ENCODE measurements at places on chromosomes 6 and 20. TPM values are rescaled to one million over a fixed set of nuclear protein-coding genes. Genes with fewer than 3 reads are reported as not detected.

NELFE gene
- 83.9 TPM for total RNA-seq

GRCh38 chr20:25629816-25630499 lies 6.1 kb upstream of the NANP start:
- no peak for DNase-seq

DNA sequence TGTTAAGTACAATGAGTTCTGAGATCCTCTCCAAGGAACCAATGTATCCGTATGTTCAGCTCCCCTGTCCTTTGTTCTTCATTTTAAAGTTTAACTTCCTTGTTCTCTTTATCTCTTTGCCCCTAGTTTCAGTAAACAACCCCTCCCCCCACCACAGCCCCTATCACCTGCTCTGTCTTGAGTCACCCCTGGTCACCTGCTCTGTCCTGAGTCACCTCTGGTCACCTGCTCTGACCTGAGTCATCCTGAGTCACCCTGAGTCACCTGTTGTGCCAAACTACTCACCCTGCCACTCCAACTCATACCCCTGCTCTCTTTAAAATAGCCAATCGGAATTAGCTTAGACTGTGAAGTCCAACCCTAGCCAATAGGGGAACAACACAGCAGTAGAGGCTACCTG lies 288.7 kb upstream of the CDYL start:
- DNase-seq: no peak

- no peak for DNase-seq
Observed at GRCh38 chr6:31901415-31901952, 402 bp downstream of the ZBTB12 start.

DNA sequence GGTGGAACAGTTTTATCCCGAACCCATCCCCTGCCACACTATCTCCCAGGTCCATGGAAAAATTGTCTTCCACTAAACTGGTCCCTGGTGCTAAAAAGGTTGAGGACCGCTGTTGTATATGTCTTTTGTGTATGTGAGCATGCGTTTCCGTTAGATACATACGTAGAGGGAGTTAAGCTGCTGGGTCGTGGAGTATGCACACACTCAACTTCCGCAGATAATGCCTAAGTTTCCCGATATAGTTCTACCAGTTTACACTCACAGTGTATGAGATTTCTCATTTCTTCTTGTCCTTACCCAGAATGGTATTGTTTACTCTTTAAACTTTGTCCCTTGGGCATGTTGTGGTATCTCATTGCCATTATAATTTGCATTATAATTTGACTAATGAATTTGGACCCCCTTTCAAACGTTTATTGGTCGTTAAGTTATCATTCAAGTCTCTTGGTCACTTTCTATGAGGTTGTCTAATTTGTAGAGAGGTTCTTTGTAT lies 50.5 kb upstream of the SCAF8 start:
- DNase-seq: no peak

GRCh38 chr6:136548582-136549299 lies 1.5 kb downstream of the MAP7 start:
- DNase-seq: no peak

DNA sequence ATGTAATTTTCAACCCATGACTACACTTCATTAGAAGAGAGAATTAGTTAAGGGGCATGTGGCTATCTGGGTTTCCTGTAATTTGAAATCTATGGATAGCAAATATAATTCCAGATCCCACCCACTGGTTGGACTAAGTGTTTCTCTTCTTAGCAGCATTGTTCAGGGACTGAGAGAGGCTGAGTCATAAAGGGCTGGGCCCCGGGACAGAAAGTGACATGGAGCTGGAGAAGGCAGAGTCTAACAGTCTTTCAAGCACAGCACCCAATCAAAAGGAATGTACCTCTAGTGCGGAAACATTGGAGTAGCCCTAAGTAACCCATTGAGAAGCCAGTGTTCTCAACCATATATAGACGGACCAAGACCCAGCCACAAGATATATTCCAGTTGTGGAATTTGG lies 363.9 kb downstream of the DHX35 start:
- no peak for DNase-seq

- no peak for DNase-seq
Observed at GRCh38 chr6:83108378-83108777, 40.9 kb downstream of the DOP1A start.

DNA sequence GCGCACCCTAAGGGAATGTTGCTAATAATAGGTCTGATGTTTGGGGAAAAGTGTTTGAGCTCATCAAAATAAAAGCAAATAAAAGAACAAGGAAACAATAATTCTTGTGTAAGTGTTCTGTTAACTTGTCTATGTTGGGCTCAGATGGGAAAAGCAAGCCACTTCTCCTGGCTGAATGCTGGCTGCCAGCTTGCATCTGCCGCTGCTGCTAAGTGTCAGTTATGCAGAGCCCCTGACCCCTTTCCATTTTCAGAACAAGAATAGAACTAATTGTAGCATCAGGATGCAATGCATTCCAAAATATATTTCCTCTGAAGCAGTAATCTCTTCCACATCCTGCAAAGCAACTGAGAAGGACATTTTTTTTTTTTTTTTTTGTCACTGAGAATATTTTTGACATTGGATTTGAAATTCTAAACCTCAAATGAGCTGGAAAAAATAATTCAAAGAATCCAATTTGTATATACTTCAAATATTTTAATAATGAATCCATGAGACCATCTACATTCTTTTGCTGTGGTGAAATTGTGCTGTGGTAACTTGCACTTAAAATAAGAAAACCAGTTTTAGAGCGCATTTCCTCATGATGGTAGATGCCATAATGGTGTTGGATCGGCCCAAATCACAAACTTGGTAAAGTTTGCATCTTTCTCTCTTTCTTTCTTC lies 43.9 kb upstream of the DEK start:
- no peak for DNase-seq

- no peak for DNase-seq
Observed at GRCh38 chr6:145349950-145350510, 385.3 kb downstream of the EPM2A start.

TSPYL4 gene
- total RNA-seq: 11.8 TPM

EYA2 gene
- total RNA-seq: 11.6 TPM

- DNase-seq: peak; percentile 19
Observed at GRCh38 chr20:35490736-35491181, 35.4 kb downstream of the CEP250 start.

GRCh38 chr6:157592541-157592940 lies 211.6 kb downstream of the ZDHHC14 start:
- DNase-seq: no peak

- DNase-seq: no peak
Observed at GRCh38 chr6:77930952-77931351, 278.1 kb downstream of the MEI4 start.

OR2H2 gene
- not detected for total RNA-seq

GRCh38 chr6:111809264-111809663 lies 64.0 kb downstream of the FYN start:
- DNase-seq: no peak

DNA sequence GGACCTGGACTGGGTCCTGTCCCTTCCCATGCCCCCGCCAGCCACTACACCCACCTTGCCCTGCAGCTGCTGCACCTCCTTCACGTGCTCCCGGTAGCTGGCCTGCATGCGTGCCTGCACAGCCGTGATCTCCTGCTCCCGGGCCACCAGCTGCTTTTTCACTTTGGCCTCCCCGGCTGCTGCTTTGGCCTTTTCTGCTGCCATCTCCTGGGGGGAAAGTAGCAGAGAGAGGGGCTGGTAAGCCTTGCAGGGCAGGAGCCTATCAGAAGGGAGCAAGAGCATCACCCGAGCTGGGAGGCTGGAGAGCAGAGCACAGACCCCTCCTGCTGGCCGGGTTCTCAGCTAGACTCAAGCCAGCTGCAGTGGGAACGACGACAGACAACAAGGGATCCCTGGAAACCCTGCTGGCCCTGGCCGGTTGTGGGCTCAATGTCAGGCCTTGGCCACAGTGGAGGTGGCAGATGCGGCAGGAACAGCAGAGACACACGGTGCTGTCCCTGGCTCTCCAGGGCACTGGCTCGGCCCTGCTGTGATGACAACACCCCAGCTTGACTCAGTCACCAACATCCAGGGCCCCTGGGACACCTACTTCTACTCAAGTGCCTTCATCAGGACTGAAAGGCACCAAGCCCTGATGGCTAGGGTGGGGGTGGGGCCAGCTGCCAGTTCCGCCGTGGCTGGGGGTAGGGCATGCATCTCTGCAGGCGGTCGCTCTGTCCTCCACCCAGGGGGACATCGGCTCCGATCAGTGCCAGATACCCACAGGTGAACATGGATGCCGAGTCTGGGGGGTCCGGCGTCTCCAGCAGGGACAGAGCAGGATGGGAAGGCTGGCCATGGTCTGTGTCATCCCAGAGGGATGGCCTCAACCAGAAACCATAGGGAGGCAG lies 45.3 kb downstream of the RRBP1 start:
- DNase-seq: no peak
